ENCODE measurements at places on chromosomes 1 and 21. TPM values are rescaled to one million over a fixed set of nuclear protein-coding genes. Genes with fewer than 3 reads are reported as not detected.

DNA sequence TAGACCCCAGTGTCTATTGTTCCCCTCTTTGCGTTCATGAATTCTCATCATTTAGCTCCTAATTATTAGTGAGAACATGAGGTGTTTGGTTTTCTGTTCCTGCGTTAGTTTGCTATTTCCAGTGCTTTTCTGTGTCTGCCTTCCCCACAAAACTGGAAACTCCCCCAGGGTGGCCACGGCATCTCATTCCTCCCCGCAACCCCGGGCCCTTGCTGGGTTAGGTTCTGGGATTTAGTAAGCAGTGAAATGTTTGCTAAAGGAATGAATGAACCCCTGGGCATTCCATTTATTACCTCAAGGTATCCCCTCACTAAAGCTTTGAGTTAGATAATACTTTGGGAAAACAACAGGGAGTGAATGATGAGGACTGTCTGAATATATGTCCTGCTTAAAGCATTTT is 142.9 kb downstream of the GLUL start:
- DNase-seq, result no peak

DNA sequence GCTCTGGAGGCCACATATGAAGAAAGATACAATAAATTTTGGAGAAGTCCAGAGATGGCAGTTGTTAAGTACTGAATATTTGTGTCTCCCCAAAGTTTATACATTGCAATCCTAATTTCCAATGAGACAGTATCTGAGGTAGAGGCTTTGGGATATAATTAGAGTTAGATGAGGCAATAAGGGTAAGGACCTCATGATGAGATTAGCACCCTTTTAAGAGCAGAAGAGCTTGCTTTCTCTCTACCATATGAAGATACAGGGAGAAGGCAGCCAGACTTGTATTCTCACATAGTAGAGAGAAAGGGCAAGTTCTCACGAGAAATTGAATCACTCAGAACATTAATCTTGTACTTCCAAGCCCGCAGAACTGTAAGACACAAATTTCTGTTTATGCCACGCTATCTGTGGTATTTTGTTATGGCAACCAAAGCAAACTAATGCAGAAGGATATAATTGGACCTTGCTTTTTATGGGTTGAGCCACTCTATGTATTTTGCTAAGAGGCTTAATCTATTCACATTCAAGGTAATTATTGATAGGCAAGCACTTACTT is 430.1 kb downstream of the KCNT2 start:
- DNase-seq, result no peak

GRCh38 chr1:29739176-29739575 is 502.9 kb downstream of the PTPRU start:
- DNase-seq, result no peak

- DNase-seq, result no peak
Measured at GRCh38 chr1:31012210-31012924, 53.1 kb downstream of the PUM1 start.

DNA sequence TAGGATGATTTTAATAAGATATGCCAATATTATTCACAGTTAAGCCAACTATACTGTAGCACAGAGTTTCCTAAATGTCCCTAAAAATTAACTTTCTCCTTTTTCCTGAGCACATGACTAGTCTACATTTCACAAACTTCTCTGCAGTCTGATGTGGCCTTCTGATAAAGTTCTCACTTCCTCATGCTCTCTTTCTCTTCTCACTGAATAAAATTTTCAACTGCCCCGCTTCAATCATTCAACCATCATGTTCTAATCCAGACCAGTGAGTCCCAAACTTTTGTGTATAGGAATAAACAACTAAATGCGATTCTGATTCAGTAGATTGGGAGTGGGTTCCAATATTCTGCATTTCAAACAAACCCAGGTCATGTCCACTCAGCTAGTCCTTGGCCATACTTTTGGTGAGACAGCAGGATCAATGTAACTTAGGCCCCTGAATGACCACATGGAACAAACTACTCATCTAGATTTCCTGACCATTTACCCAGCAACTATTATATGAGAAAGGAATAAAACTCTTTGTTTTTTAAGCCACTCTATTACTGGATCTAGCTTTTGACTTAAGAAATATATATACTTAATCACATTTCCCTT is 20.1 kb downstream of the TUT4 start:
- DNase-seq, result no peak

- peak; percentile 59 for DNase-seq
Measured at GRCh38 chr1:225762002-225762441, 15.6 kb upstream of the SRP9 start.

DNA sequence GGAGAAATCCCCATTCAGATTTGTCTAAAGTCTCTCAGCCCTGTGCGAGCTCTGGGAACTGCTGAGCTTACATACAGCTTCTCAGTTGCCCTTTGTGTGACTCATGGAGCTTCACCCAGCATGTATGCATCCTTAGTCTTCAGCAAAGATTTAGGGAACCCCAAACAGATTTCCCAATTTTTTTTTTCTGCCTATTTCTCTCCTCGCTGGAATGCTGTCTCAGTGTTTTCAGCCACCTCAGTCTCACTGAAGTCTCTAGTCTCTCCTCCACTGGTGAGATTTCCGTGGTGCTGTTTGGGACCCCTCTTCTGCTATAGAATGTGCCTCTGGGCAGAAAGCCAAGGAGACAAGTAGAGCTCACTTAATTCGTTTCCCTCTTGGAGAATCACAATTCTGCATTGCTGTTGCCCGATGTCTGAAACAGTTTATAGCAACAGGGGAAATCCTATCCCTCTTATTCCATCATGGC is 28.1 kb upstream of the TXLNA start:
- DNase-seq, result no peak

DNA sequence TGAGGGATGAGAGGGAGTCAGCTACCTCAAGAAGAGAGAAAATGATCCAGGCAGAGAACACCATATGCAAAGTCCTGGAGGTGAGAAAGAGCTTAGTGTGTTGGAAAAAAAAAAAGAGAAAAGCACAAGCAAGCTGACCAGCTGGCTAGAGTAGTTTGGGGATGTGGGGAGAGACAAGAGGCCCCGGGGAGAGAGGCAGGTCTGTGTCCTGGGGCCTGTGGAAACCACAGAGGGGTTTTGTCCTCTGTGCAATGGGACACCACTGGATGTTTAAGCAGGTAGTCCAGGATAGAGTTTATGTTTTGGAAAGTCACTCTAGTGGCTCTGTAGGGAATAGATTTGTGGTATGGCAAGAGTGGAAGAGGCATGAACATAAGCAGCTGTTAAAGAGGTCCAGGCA is 14.4 kb upstream of the CHI3L1 start:
- DNase-seq, result no peak

DNA sequence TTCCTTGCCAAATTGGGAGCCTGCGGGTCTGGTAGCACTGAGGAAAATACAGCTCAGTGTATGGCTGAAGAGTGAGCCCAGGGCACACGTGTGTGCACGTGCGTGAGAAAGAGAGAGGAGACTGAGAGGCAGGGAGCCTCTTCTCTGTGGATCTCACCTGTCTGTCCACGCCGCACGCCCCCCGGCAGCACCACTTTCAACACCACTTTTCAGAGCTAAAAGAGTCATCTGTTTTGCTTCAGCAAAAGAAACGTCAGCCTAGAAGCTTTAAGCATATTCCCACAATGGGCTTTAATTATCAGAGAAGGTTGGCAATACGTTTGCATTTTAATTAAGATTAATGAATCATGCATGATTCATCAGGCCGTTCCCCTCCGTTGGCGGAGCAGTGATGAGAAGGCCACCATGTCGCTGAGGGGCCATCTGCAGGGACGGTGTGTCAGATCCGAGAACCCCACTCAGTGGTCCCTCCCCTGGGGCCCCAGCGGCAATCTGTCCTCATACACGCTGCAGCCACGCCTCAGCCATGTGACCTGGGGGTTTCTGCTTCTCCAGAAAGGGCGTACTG is 56.8 kb downstream of the SIK1 start:
- DNase-seq, result no peak

- peak; percentile 17 for DNase-seq
Measured at GRCh38 chr1:47231301-47232186, 481 bp downstream of the TAL1 start.

GRCh38 chr1:155329980-155330598 is 9.4 kb downstream of the RUSC1 start:
- DNase-seq, result no peak

- DNase-seq, result no peak
Measured at GRCh38 chr1:43671626-43672330, 21.8 kb downstream of the KDM4A start.

Gene TGFBR3
- 5.5 TPM for polyA plus RNA-seq

Gene PRRX1
- polyA plus RNA-seq, result not detected

Gene S100A9
- polyA plus RNA-seq, result 3.1 TPM

Gene PGLYRP4
- not detected for polyA plus RNA-seq

Gene TNNT2
- polyA plus RNA-seq, result 0.09 TPM

Gene GJA8
- not detected for polyA plus RNA-seq

Gene CACNA1S
- not detected for polyA plus RNA-seq

Gene CFAP298
- 41.8 TPM for polyA plus RNA-seq

Gene SYT6
- polyA plus RNA-seq, result 1.1 TPM

Gene KRTAP21-2
- polyA plus RNA-seq, result not detected

Data from A549 (cell line).